ENCODE measurements at places on chromosomes 7 and 10.

DNA sequence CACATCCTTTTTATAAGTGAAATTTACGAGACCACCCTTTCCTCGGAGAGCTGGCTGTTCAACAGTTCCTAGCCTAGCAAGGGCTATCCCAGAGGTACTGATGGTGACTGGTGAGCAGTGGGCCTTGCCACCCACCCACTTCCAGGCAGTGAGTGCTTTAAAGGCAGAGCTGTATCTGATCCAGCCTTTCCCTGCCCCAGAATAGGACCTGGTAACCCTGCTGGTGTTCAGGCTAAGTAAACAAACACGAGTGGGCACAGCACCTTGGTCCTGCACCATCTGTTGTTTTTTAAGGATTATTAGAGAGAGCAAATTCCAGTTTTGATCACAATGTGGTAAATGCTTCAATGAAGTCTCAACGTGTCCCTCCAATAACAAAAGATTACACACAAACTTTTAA lies 75.7 kb downstream of the COBL start:
- no peak for DNase-seq

- no peak for DNase-seq
Observed at GRCh38 chr10:112815269-112816032, 134.6 kb upstream of the TCF7L2 start.

- no peak for DNase-seq
Observed at GRCh38 chr7:129855935-129856717, 96.6 kb downstream of the UBE2H start.

- DNase-seq, result no peak
Observed at GRCh38 chr10:3887404-3887803, 102.4 kb upstream of the KLF6 start.

- no peak for DNase-seq
Observed at GRCh38 chr7:76383089-76383944, 24.5 kb upstream of the YWHAG start.

DNA sequence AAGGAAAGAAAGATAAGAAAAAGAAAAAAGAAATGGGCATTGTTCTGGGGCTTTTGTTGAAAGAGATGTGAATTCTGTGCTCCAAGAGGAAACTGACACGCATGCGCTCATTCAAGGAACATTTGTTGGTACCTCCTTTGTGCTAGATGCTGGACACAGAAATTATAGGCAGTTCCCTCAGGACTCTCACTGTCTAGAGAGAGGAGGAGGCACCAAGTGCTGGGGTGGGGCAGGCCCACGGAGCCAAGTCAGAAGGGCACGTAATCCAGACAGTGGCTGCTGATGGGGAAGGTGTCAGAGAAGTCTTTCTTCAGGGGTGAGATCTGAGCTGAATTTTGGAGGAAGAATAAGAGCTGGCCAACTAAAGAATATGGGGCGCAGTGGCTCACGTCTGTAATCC lies 2.9 kb upstream of the ZFYVE27 start:
- DNase-seq, result no peak

DNA sequence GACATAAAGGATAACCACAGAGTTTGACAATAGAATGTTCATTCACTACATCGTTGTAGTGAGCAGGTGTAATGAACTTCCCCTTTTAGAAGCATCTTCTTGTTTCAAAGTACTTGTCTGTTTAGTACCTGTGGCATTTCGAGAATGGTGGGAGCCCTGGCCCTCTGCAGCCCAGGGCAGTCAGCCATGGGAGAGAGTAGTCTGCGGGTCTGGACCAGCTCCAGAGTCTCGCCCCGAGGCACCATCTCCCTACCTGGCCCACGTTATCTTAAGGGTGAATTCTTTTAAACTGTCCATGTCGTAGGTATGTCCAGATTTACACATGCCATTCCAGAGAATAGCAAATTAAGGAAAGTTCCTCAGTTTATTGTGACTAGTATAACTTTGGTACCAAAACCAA lies 99.7 kb downstream of the BMPR1A start:
- DNase-seq, result no peak

GRCh38 chr10:1633783-1634182 lies 103.5 kb downstream of the ADARB2 start:
- no peak for DNase-seq

DNA sequence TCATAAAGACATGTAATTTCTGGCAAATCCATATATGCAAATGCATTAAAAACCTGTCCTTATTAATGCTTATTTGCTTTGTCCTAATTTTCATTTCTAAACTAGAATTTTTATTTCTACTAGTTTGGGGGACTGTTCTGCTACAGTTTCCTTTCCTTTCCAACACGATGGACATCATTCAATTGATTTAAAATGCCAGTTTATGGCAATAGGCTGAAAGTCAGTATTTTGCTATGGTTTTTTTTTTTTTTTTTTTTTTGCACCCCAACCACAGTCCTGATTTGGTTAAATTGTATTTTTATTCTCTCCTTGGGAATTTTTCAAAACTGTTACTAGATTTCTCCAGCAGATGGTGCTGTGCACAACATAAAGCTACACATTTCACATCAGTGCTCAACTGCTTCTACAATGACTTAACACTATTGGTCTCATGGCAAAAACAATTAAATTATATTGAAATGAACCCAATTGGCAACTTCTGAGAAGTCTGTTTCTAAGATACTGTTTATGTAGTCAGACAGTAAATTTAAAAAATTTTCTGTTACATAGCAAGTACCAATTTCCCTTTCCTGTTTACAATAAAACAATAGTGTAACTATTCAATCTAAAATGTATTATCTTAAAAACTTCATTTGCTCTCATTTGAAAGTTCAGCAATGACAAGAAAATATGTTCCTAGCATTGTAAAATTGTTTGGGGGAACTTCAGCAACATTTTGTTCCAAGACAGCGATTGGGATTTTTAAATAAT lies 193.8 kb upstream of the CCDC6 start:
- DNase-seq, result peak; percentile 22

DNA sequence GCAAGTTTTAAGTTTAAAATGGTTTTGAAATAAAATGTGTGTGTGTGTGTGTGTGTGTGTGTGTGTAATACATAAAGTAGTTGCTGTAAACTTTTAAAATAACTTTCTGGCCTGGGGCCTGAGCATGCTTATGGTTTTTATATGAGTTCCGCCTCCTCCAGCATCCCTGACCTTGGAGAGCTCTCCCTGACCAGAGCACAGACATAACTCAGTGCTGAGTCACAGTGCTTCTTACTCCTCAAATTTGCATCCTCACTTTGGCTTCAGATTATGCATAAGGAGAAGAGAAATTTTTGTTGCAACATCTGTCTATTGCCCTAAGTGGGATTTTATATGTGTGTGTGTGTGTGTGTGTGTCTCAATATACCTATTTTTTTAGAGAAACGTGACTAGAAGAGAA lies 200.8 kb downstream of the ELMO1 start:
- no peak for DNase-seq

- DNase-seq, result no peak
Observed at GRCh38 chr7:51006483-51007235, 224.0 kb upstream of the GRB10 start.

GRCh38 chr10:122729126-122729525 lies 29.5 kb upstream of the C10orf120 start:
- no peak for DNase-seq

- DNase-seq, result no peak
Observed at GRCh38 chr7:123004931-123005330, 9.4 kb upstream of the TAS2R16 start.

- DNase-seq, result no peak
Observed at GRCh38 chr7:47154791-47155190, 427.1 kb downstream of the TNS3 start.

GRCh38 chr10:116730464-116731260 lies 11.7 kb downstream of the HSPA12A start:
- no peak for DNase-seq

GRCh38 chr7:112946350-112946749 lies 140.3 kb downstream of the GPR85 start:
- no peak for DNase-seq

DNA sequence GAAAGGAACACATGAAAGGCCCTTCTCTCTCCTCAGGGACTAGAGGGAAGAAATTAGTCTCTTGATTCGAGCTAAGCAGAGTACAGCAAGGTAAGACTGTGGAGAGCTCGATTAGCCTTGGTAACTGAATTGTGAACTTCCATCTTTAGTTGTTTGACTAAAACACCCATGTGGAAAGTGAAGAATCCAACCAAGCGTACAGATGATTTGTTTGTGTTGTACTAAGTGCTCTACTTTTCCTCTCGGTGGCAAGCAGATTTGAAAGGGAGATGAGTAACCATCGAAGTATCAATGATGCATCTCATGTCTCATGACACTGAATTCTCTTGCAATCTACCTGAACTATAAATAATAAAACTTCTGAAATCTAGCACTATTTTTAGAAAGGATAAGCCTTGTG lies 80.7 kb downstream of the FZD1 start:
- no peak for DNase-seq

GRCh38 chr7:123665157-123665556 lies 9.5 kb downstream of the LMOD2 start:
- no peak for DNase-seq

DNA sequence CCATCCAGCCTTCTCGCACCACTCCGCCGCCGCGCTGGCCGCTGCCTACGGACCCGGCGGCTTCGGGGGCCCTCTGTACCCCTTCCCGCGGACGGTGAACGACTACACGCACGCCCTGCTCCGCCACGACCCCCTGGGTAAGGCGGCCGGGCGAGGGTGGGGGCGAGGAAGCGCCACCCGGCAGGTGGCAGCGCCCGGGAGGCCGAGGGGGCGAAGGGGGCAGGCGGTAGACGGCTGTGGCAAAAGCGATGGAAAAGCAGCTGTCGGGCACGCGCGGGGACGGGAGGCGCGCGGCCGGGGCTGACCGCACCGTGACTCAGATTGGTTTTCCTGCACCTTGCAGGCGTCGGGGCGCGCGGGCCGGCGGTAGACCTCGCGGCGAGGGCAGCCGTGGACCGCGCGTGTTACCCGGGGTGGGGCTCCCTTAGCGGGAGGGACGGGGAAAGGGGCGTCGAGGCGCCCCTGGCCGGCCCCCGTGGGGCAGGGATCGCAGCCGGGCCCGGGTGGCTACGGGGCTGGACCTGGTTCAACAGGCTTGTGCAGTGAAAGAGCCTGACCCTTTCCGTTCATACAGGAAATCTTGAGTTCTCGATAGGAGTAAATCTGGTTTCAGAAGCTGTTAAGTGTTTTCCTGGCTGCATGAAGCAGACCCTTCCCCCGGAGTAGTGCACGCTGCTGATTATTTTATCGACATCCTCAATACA lies 608 bp downstream of the HHEX start:
- DNase-seq, result peak; percentile 68

GRCh38 chr7:79563821-79564522 lies 110.5 kb upstream of the MAGI2 start:
- no peak for DNase-seq

- DNase-seq, result no peak
Observed at GRCh38 chr7:6508950-6509349, 42.3 kb downstream of the GRID2IP start.

DNA sequence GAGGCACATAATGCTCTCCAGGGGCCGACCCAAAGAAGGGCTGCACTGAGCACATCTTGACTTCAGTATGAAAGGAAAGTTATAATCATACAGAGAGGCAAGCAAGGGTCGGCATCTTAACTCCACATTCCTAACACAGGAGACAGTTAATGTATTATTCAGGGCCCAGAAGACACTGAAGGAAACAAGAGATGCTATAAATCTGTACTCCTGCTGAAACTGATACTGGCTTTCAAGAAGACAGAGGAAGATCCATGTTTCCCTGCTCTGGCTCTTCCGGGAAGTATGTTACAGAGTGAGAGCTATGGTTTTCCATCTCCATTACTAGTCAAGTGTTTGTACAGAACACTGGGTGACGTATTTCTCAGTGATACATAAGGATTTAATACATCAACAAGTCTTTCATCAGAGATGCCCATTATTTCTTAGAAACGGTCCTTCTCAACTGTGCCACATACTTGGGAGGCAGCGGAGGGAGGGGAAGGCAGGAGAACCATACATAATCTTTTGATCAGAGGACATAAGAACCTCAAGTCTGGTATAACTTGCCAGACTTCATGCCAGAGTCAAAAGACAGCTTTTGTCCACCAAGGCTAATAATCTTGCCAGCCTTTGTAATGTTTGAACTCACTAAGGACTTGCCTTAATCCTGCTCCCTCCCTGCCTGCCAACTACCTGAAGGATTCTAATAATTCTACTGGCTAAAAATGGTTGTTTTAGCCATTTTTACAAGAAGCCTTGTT lies 58.1 kb downstream of the ENO4 start:
- no peak for DNase-seq

- DNase-seq, result peak; percentile 92
Observed at GRCh38 chr7:20798081-20798693, 11.5 kb upstream of the SP8 start.

GRCh38 chr10:51079331-51079730 lies 5.0 kb downstream of the PRKG1 start:
- DNase-seq, result no peak

GRCh38 chr7:88355011-88355410 lies 48.3 kb upstream of the STEAP4 start:
- no peak for DNase-seq

DNA sequence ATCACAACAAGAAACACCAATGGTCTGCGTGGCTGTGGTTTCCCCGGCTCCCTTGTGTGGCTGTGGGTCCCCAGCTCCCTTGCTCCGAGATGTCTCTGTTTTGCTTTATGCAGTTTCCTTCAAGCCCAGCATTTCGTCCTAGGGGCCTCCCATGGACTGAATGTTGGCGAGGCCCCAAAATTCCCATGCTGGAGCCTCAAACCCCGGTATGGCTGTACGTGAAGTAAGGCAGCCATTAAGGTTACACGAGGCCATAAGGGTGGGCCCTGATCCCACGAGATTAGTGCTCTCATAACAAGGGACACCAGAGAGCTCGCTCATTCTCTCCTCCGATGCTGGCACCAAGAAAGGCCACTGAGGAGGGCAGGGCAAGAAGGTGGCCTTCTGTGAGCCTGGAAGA lies 44.6 kb downstream of the INSIG1 start:
- no peak for DNase-seq

DNA sequence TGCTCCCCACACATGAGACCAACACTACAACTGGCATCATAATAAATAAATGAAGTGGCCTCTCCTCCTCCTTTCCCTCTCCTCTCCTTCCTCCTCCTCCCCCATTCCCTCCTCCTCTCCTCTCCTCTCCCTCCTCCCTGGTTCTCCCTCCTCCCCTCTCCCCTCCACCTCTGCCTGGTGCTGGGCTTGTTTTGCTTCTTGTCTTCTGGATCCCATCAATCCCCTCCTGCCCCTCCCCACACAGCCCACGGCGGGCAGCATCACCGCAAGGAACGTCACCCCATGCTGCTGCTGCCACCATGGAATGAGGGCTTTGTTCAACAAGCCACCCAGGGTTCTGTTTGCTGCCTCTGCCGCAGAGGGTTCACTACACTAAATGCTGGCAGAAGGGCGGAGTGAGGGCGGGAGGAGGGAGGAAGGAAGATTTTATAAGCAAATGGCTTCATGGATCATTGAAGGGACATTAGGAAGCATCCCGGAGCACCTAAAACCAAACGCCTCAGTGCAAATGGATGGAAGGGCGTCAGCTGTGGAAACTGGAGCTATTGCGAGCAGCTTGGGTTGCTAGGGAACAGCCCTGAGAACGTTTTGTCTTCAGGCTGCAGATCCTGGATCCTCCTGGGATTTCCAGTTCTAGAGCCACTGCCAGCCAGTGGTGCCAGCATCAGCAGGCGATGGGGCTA lies 379.7 kb upstream of the ZMIZ1 start:
- no peak for DNase-seq

Data from GM20000 (cell line).